CD4-positive, alpha-beta T cell treated with Interleukin-6 at 100 ng/mL for 8 hours (primary cell): ENCODE measurements at places on chromosomes 5 and 9.

GRCh38 chr9:15286161-15286821, 20.7 kb downstream of the TTC39B start:
- no peak for DNase-seq

DNA sequence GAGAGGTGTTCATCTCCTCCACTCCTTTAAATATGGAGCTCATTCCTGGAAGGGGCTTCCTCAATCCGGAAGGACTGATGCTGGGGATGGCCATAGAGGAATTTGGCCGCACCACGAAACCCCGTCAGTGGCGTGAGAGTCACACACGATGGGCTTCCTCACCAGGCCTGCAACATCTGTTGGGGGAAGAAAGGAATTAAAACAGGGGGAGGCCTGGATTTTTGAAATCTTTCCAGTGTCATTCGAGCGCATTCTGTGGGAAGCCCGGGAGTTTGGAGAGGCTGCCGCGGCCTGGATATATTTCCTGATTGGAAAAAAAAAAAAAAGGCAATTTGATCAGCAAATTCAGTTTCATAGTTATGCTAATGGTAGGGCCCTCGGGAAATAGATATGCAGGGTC, 76.3 kb upstream of the ORM1 start:
- no peak for DNase-seq

- DNase-seq = no peak
Measured at GRCh38 chr9:116274293-116274692, 120.7 kb downstream of the PAPPA start.

GRCh38 chr9:129509533-129509928, 111.4 kb downstream of the C9orf50 start:
- no peak for DNase-seq

- DNase-seq = no peak
Measured at GRCh38 chr5:82734347-82734746, 342.8 kb downstream of the TMEM167A start.

GRCh38 chr9:70495514-70495913, 81.1 kb upstream of the KLF9 start:
- DNase-seq = no peak

GRCh38 chr5:135645336-135646180, 66.8 kb upstream of the CXCL14 start:
- DNase-seq = no peak

DNA sequence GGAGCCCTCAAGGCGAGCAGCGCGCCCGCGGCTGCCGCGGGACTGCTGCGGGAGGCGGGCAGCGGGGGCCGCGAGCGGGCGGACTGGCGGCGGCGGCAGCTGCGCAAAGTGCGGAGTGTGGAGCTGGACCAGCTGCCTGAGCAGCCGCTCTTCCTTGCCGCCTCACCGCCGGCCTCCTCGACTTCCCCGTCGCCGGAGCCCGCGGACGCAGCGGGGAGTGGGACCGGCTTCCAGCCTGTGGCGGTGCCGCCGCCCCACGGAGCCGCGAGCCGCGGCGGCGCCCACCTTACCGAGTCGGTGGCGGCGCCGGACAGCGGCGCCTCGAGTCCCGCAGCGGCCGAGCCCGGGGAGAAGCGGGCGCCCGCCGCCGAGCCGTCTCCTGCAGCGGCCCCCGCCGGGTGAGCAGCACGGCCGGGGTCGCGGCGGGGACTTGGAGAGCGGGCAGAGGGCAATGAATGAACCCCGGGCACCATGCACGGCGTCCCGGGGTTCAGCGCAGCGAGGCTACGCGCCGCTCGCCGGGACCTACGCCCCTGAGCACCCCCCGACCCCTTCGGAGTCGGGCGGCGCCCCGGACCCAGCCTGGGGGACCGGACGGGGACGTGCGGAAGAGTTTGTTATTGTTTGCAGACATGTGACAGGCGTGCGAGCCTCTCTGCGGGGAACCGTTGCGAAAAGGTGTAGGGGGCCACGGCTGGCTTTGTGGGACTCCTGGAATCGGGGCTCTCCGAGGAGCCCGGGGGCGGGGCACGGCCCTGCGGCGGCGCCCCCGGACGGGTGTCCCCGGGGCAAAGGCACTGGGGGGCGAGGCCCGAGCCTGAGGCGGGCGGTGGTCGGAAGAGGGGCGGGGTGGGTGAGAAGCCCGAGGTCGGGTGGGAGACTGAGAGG, 553 bp downstream of the MAP3K1 start:
- DNase-seq = peak; percentile 35

DNA sequence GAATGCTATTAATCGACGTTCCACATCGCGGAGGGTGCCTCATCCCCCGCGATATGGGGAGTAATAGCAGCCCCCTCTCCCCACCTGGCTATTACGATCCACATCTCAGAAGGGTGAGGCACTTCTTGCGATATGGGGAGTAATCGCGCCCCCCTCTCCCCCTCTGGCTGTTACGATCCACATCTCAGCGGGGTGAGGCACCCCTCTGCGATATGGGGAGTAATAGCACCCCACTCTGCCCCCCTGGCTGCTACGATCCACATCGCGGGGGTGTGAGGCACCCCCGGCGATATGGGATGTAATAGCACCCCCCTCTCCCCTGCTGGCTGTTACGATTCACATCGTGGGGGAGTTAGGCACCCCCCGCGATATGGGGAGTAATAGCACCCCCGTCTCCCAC, 128.5 kb downstream of the TMEM38B start:
- DNase-seq = no peak

- DNase-seq = peak; percentile 29
Measured at GRCh38 chr5:167723254-167723871, 568.1 kb upstream of the WWC1 start.
